Activated CD4-positive, alpha-beta memory T cell treated with anti-CD3 and anti-CD28 coated beads for 36 hours (primary cell): ENCODE measurements at places on chromosomes 7 and 10. TPM values are rescaled to one million over a fixed set of nuclear protein-coding genes. Genes with fewer than 3 reads are reported as not detected.

DNA sequence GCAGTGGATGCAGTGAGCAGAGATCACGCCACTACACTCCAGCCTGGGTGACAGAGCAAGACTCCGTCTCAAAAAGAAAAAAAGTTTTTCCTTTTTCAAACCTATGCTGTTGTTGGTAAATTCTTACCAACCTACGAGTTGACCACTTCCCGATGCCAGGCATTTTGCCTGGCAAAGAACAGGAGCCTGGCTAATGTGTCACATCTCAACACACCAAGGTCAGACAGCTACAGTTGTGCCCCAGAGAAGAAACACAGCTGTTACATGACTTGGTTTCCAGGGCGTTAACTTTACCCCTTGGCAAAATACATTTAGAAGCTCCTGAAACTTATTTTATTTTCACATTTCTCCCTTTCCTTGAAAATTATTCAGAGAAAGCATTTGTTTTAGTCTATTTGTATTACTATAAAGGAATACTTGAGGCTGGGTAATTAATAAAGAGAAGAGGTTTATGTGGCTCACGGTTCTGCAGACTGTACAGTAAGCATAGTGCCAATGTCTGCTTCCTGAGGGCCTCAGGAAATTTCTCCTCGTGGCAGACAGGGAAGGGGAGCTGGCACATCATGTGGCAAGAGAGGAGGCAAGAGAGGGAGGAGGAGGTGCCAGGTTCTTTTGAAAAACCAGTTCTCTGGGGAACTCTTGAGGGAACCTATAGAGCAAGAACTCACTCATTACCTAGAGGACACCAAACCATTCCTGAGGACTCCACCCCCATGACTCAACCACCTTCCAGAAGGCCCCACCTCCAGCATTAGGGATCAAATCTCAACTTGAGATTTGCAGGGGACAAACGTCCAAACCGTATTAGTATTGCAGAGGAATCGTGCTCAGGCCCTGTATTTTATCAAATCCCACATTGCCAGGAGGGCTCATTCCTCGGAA, 83.3 kb downstream of the PAXIP1 start:
- no peak for DNase-seq

DNA sequence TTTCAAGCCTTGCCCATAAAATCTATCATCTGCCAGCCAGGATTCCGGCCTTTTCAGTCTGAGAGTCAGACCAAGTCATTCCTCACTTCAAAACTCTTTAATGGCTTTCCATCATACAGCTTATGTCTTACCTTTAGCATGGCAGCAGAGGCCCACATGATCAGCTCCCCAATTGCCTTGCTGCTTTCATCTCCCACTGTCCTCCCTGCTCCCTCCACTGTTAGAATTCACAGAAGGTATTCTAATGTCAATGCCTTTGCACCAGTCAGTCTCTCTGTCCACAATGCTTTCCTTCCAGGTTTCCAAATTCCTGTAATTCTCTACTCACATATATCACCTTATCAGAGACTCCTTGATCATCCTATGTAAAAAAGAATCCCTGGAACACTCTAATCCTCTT, 37.2 kb downstream of the SEMA3E start:
- no peak for DNase-seq

DNA sequence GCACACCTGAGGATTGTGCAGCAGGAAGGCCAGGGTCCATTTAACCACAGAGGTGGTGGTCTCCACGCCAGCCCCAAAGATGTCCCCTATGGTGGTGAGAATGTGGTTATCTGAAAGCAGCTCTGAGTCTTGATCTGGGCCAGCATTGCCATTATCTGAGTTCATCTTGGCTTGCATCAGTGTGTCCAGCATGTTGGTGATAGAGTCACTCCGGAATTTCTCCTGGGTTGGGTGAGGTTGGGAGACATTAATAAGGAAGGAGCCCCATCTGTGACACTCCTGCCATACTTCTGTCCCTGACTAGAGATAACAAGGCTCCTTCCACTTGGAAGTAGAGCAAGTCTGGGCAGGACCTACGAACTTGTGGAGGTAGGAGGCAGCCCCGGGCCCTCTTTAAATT, 4.2 kb downstream of the CYP17A1 start:
- no peak for DNase-seq

DNA sequence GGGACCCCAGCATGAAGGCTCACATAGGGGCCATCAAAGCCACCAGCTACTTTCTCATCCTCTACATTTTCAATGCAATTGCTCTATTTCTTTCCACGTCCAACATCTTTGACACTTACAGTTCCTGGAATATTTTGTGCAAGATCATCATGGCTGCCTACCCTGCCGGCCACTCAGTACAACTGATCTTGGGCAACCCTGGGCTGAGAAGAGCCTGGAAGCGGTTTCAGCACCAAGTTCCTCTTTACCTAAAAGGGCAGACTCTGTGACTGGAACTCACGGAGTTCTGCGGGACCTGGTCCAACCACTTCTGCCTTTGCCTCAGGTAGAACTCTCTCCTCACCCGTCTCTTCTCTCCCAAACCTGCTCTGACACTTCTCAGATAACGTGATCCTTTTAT, 945 bp downstream of the TAS2R40 start:
- DNase-seq = no peak

- peak; percentile 51 for DNase-seq
These were observed 27.0 kb upstream of the ZPBP start for GRCh38 chr7:50119815-50120637.

DNA sequence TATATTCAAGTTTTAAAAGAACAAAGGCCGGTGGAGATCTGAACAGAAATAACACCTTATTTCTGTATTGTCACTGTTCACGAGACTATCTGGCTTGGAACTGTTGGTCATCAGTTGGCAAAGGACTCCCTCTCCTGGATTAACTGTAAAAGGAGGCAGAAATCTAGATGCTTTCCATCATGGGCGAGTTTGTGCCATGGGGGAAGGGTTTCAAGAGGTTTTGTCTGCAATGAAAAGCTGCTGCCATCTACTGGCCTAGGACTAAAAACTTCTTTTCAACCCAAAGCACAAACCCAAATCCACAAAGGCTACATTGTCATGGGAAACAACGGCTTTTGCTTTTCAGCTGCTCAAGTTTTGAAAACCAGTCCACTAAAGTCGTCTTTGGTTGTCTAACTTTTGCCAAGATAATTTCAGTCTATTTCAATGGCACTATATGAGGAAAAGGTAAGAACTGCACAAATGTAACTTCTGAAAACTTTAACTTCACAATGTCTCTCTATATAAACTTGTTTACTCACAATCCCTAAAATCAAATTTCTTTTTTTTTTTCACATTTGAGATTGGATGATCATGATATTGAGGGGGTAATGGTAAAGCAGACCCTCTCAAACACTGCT, 196.8 kb downstream of the SKAP2 start:
- DNase-seq = peak; percentile 61

GRCh38 chr10:91924212-91925021, 847 bp downstream of the BTAF1 start:
- no peak for DNase-seq

DNA sequence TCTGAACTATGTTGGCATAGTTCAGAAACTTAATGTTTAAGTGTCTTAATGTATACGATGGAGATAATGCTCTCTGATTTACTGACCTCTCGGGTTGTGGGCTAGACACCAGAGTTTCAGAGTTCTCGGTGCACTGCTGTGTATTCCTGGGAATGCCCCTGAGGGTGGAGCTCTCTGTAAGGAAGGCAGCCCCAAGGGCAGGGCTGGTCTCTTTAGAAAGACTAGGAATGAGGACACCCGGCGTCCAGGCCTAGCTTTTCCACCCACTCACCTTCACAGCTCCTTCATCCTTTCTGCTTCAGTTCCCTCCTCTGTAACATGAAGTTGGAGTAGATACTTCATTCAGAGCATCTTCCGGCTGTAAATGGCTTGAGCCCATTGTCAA, 536.6 kb upstream of the GALNT17 start:
- DNase-seq = no peak

DNA sequence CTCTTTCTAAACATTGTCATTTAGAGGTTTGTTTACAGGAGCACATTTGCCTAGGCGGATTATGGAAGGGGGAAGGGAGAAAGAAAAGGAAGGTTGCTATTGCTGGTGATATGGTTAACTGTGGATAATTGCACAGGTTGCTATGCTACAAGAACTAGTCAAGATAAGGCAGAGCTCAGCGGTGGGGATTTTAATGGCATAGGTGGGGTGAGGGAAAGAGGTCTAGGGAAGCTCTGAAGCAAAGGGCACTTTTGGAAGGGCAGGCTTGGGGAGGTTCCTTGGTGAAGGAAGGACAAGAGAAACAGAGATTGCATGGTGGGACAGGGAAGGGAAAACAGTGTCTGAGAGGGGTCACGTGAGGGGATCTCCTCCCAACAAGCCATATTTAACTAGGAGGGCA, 19.5 kb downstream of the HYAL4 start:
- DNase-seq = no peak

The CALML5 gene
- not detected for total RNA-seq
